ENCODE measurements at places on chromosomes 3 and 15.

GRCh38 chr15:90934256-90934948 is 683 bp upstream of the UNC45A start:
- peaks cover 14% of the 10 kb centered on the region for H3K4me1 ChIP-seq
- no peak overlapping the region for H3K27ac ChIP-seq
- H3K4me3 ChIP-seq, result peak overlapping the region; percentile 87
- DNase-seq, result peak; percentile 89
- no peaks in the 10 kb centered on the region for H3K27me3 ChIP-seq

DNA sequence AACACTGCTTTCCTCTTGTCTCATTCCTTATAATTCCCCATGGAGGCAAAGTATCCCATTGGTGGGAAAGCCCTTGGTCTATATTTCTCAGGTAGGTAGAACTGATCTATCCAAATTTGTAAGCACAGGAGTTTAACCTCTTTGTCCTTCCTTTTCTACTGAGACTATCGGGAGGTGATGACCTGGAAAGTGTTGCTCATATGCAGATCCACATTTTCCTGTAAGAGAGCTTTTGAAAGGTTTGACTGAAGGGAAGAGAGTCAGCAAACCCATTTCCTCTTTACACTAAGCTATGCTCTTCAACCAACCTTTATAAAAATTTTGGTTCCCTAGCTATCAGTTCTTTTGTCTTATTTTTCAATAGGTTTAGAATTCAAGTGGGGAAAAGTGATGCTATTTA is 200.7 kb downstream of the TIGIT start:
- no peaks in the 10 kb centered on the region for H3K4me1 ChIP-seq
- no peaks in the 10 kb centered on the region for H3K27me3 ChIP-seq
- no peaks in the 10 kb centered on the region for H3K36me3 ChIP-seq
- no peak for DNase-seq
- no peak overlapping the region for H3K4me3 ChIP-seq

GRCh38 chr3:98032265-98032664 is 2.9 kb downstream of the GABRR3 start:
- H3K27me3 ChIP-seq, result no peaks in the 10 kb centered on the region
- H3K36me3 ChIP-seq, result no peaks in the 10 kb centered on the region
- no peak overlapping the region for H3K27ac ChIP-seq
- no peak for DNase-seq

DNA sequence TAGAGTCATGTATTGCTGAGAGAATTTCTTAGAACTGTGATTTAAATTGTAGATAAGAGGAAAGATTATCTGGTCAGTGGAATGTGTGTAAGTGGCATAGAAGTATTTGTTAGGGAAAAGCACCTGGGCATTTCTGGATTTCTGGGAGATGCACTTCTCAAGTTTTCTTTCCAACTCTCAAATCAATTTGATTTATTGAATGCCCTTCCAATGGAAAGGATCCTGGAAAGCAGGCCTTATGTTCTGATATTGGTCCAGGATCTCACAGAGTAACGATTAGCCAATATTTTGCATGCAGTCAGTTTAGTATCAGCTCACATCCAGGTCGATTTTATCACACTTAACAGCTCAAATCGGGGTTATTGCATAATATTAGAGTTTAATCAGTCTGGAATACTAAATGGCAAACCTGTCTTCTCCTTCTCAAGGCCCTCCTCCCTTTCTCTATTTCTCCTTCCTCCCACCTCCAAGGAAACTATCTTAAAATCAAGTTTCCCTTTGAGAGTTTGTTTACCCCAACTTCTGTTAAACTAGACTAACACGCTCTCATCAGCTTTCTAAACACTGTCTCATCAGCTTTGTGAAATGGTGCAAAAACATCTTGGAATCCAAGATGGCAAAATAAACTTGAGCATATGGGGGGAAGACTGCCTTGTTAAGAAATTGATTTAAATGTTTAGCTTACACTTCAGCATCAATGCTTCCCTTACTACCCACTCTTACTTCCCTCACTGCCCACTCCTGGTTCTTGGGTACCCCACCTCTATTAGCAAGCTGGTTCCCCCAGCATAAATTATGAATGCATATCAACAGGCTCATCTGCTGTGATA is 9.5 kb downstream of the SOX2 start:
- H3K36me3 ChIP-seq, result no peaks in the 10 kb centered on the region
- no peak overlapping the region for H3K27ac ChIP-seq
- no peaks in the 10 kb centered on the region for H3K4me1 ChIP-seq
- peaks cover 23% of the 10 kb centered on the region for H3K27me3 ChIP-seq
- H3K4me3 ChIP-seq, result no peak overlapping the region

DNA sequence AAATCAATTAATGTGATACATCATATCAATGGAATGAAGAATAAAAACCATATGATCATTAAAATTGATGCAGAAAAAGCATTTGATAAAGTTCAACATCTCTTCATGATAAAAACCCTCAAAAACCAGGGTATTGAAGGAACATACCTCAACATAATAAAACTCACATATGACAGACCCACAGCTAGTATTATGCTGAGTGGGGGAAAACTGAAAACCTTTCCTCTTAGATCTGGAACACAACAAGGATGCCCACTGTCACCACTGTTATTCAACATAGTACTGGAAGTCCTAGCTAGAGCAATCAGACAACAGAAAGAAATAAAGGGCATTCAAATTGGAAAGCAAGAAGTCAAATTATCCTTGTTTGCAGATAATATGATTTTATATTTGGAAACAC is 30.5 kb downstream of the CCK start:
- no peak for DNase-seq
- no peak overlapping the region for H3K4me3 ChIP-seq
- no peaks in the 10 kb centered on the region for H3K27me3 ChIP-seq
- no peak overlapping the region for H3K27ac ChIP-seq
- no peaks in the 10 kb centered on the region for H3K4me1 ChIP-seq

DNA sequence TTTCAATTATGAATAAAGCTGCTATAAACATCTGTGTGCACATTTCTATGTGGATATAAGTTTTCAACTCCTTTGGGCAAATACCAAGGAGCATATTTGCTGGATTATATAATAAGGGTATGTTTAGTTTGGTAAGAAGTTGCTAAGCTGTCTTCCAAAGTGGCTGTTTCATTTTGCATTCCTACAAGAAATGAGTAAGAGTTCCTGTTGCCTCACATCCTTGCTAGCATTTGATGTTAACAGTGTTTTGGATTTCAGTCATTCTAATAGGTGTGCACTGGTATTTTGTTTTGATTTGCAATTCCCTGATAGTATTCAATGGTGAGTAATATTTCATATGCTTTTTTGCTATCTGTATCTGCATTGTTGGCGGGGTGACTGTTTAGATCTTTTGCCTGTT is 120.7 kb upstream of the MDFIC2 start:
- H3K27me3 ChIP-seq, result no peaks in the 10 kb centered on the region
- no peak overlapping the region for H3K4me3 ChIP-seq
- H3K27ac ChIP-seq, result no peak overlapping the region
- H3K36me3 ChIP-seq, result no peaks in the 10 kb centered on the region
- DNase-seq, result peak; percentile 64

- H3K4me1 ChIP-seq, result no peaks in the 10 kb centered on the region
- no peaks in the 10 kb centered on the region for H3K27me3 ChIP-seq
- H3K4me3 ChIP-seq, result no peak overlapping the region
- H3K27ac ChIP-seq, result no peak overlapping the region
- DNase-seq, result no peak
Observed at GRCh38 chr3:55330756-55331155, 156.3 kb downstream of the WNT5A start.

All from trophoblast cell (in vitro differentiated cells and primary cell).